ENCODE measurements at places on chromosomes 5 and 9.
A peak's percentile ranks its signal among the peaks of the same experiment; 100 is the strongest.

DNA sequence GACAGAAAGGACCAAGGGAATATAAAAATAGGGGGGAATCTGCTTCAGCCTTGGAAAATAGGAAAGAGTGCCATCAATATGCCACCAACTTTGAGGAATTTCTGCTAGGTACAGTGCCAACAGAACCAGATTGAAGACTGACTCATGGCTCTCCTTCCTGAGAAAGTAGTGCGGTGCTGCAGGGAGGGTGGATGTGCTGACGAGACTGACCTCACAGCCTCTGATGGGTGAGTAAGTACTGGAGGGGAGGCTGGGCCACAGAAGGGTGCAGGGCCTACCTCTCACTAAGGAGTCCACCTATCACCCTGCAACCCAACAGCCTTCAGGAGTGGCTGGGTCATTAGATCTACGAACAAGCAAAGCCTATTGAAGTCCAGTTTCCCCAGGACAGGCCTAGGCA, 187.6 kb downstream of the GABBR2 start:
- no peak for DNase-seq

- no peak for DNase-seq
Observed at GRCh38 chr9:37971108-37971459, 67.2 kb upstream of the SLC25A51 start.

DNA sequence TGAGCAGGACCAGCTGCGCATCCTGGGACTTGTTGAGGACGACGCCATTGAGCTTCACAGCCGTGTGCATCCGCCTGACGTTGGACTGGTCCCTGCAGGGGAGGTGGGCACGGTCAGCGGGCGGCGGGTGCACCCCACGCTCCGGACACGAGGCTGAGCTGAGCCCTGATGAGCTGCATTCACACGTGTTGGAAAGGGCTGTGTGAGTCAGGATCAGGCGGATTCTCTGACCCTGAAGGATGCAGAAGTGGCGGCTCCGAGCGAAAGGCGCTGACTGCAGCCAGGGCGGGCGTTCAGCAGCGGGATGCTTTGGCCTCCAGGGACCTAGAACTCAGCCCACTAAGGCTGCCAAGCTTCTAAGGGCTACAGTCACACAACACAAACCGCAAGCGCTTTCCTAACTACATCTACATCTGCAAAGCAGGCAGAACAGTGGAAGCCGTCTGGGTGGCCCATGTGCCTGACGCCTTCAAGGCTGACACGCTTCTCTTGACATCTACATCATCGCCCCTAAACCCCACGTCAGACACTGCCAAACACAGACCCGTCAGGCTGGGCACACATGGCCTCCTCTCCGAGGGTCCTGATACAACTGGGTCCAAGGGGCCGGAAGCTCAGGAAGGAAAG, 44.9 kb downstream of the NKD2 start:
- DNase-seq: no peak

DNA sequence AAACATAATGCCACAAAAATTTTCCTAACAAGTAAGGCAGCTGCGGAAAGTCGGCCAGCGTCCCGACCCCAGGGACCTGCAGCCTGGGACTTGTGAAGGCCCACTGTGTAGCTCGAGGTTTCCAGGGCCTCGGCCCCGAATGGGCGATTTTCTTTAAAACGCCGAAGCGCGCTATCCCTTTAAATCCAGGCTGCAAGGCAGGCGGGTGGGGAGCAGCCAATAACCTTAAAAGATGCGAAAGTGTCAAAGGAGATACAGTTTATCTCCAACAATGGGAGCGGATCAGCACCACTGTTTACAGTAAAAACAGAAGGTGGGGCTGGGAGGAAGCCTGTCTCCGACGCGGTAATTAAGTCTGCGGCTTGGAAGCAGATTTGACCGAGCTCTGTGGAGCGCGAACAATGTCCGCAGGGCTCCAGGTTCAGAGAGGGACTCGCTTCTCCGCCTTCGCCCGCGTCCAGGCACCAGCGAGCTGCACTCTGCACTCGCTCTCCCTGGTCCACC, 1.7 kb upstream of the ZSWIM6 start:
- DNase-seq: peak; percentile 57

DNA sequence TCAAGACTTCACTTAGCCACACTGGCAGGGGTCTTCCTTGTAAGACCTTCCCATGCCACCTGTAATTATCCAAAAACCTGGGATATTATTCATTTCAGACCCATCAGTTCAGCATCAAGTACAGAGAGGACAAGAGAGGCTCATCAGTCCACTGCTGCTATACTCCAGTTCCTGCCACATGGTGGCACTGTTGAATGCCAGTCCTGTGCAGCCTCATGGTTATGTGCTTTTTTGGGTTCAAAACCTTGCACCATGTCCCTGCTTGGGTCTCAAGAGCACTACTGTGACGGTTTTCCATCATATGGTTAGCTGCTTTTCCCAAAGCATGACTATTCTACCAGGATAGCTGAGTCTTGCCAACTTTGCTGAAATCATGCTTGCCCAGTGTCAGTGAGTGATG, 8.5 kb downstream of the PTGS1 start:
- DNase-seq: no peak

GRCh38 chr5:145715412-145715811, 119.7 kb downstream of the PRELID2 start:
- DNase-seq: no peak

DNA sequence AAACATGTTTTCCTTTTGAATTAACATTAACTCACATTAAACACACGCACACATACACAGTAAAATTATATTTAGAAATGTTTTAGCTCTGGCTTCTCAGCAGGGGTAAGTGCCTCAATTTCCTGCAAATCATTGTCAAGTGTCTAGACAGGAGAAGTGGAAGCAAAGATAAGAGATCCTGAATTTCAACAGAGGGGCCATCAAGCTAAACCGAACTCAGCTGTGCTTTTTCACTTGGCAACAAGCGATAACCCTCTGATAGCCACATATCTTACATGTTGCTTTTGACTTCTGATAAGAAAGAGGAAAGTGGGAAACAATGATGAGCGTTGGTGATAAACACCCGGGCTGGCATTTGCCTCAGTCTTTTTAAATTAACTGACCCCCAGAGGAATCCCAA, 79.7 kb upstream of the SPDL1 start:
- no peak for DNase-seq

DNA sequence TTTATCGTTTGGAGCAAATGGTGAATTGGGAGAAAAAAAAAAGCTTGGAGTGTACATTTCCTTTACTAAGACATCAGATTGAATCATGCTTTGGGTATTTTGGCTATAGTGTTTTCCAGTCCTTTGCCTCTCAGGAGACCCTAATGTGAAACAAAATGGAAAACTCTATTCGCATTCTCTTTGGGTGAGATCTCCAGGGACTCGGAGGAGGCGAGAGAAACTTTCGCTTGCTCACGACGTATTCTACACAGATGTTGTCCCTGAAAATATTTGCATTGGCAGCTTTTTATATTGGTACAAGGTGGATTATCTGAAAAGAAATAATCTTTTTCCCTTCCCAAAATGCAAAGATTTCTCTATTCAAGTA, 1240.1 kb upstream of the WWC1 start:
- no peak for DNase-seq

- no peak for DNase-seq
Observed at GRCh38 chr9:121308765-121309164, 40.8 kb downstream of the GSN start.

GRCh38 chr5:78907255-78907891, 77.7 kb downstream of the ARSB start:
- DNase-seq: no peak

DNA sequence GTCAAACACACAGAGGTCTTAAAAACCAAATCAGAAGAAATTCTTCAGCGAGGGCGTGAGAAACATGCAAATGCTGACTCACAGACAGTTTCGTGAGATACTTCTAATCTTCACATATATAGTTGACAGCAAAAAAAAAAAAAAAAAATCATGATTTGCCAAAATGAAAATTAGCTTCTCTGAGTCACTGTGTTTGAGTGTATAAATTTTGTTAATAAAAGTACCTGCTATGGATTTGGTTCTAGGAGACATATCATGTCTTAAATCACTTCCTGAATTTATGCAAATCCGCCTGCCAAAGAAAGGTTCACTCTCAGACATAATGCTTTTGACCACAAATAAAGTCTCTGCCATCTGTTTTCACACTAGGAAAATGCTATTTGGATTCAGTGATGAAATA, 114.3 kb downstream of the SLC1A3 start:
- DNase-seq: no peak

All from amygdala (tissue), 56 donors.